ENCODE measurements at places on chromosomes 5 and 9.

DNA sequence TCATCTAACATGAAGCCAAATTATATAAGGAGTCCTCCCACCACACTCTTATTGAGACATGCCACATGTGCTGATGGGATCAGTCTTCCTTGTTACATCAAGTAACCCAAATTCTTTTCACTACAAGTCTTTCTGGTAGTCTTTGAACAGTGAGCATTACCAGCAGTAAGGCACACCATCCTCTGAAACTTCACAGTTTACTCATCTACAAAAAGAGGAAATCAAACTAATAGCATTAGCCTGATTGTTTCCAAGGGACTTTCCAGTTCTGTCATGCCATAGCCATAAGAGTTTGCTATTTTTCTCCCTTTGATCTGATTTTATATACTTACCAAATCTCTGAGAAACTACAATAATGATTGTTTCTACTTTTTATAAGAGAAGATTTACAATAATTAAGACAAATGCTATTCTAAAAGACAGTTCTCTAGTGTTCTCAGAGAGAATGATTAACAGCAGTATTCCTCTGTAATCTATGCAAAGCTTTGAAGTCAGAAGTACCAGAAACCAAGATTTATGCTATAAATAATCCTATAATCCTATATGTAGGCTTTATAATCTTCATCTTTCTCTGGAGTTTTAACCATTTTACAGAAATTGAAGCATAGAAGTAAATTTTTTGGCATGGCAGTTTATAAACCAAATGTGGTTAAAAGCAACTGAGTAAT lies 166.2 kb upstream of the ACO1 start:
- no peak for DNase-seq

- DNase-seq: no peak
Observed at GRCh38 chr5:40689438-40689837, 9.7 kb downstream of the PTGER4 start.

GRCh38 chr5:96816991-96817390 lies 9.2 kb upstream of the ERAP1 start:
- DNase-seq: no peak

GRCh38 chr5:171431251-171431777 lies 11.9 kb downstream of the FGF18 start:
- no peak for DNase-seq

DNA sequence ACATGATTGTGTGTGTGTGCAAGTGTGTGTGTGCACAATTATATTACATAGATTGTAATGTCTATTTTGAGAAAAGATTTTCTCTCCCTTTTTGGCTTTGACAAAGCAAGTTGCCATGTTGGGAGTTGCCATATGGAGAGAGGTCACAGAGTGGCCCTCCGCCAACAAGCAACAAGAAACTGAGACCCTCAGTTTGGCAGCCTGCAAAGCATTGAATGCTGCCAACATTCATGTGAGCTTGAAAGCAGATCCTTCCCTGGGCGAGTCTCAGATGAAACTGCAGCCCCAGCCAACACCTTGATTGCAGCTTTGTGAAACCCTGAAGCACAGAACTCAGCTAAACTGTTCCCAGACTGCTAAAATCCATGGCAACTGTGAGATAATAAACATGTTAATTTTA lies 498.0 kb downstream of the NR2F1-AS1 start:
- no peak for DNase-seq

DNA sequence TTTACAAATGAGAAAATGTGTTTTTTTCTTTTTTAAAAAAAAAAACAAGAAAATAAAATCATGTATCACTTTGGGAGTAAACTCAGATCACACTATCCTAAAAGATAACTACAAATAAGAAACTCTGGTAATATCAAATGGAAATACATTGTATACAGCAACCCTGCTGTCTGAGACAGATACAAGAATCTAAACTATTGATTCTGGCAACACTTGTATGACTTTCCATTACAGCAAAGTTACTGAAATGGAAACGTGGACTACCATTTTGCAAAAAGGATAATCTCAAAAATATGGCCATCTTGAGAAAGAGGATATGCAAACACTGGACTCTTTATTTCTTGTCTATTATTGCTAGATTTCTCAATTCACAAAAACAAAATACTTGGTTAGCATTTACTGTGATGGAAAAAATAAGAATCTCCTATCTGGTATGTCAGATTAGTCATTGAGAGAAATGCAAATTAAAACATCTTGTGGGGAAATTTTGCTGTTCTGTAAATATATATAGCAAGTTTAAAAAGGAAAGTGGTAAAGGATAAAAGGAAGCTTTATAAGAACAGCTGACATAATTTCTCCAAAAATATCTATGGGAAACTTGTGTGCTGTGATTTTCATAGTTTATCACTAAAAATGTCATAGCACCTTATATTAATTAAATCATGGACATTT lies 112.9 kb upstream of the FER start:
- no peak for DNase-seq

Measured in NCI-H1417 (cell line).